NCI-H187 (cell line): ENCODE measurements at places on chromosomes 16 and 17.

- no peak for DNase-seq
These were observed 33.5 kb downstream of the GRB2 start for GRCh38 chr17:75371981-75372380.

DNA sequence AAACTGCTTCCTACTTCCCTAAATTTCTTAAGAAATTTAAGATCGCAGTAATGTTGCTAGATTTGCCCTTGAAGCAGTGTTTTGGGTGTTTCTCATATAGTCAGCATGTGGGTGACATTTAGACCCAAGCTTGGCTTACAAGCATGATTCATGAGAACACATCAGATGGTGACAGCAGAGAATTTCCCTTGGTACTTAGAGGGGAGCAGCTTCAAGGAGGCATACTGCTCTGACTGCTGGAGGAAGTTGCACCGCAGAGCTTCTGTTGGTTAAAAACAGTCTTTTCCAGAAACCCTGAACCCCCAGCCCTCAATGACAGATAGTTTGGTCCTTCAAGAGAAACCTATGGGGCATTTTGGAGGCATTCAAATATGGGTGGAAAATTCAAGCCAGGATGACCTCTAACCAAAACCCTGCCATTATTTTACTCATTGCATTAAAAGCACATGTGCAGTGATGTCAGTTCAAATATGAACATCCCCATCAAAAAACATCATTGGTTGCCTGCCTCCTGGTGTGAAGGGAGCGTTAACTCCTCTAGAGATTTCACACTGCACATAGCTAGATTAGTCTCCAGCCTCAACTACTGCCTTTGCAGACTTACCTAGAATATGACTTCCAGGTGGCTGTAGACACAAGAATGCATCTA lies 201.5 kb upstream of the CACNG5 start:
- no peak for DNase-seq

DNA sequence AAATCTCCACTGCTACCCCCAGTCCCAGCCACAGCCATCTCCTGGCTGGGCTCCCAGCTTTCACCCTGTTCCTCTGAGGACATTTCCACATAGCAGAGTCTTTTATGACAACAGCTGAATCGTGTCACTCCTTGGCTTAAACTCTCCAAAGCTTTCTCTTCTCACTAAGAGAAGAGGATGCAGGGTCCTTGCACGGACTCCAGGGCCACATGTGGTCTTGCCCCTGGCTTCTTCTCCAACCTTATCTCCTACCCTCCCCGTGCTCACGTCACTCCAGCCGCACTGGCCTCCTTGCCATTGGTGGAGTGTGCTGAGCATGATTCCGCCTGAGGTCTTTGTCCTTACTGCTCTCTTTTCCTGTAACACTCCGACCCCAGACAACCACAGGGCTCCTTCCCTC lies 39.9 kb upstream of the CCDC182 start:
- DNase-seq: no peak

GRCh38 chr16:23052908-23053580 lies 96.2 kb downstream of the USP31 start:
- no peak for DNase-seq

DNA sequence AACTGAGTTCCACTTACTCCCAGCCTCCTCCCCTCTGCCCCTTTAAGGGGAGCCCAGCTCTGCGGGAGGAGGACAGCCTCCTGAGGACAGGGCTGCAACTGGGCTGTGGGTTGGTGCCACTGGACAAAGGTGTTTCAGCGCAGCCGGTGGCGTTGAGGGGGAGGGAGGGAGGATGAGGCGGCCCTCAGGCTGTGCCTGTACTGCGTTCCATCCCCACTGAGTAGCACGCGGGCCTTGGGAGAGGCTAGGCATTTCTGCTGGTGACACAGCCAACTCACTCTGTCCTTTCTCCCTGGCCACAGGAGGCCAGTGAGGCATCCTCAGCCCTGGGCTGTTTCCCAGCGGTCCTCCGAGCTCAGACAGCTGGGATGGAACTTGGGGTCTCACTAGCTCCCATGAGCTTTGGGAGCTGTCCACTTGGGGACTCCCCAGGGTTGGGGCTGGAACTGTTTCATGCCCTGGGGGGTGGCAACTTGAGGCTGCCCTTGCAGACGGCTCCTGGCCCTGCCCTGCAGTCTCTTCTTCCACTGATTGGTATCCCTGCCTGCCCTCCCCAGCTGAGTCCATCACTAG lies 70.5 kb downstream of the MPRIP start:
- no peak for DNase-seq

GRCh38 chr16:20673071-20673806 lies 24.2 kb downstream of the ACSM1 start:
- DNase-seq: no peak
